DMS79 (cell line): ENCODE measurements at places on chromosomes 1 and 21.

DNA sequence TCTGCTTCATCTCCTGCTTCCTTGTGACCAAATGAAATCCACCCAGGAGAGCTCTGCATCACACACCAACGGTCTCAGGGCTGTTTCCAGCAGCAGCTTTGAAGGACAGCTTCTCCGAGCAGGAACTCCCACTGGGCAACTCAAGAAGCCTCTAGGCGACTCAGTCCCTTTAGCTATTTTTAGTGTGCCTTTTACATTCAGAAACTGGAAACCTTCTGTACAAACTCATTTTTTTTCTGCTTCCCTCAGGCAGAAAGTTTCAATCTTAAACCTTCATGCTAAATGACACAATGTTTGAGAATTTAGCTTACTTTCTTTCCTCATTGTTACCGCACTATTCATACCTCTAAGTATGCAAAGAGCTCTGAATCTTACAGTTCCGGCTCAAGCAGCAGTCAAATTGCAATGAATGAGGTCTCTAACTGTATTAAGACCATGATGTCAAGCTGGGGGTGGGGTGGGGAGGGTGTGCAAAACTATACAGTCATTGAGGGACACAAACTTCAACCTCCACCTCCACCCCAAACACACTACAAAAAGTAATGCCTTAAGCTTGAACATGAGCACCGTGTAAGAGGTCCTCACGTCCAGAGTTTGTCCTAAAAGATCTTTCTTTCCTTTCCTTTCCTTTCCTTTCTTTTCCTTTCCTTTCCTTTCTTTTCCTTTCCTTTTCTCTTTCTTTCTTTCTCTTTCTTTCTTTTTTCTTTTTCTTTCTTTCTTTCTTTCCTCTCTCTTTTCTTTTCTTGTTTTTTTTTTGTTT is 16.4 kb upstream of the TARBP1 start:
- DNase-seq, result no peak

DNA sequence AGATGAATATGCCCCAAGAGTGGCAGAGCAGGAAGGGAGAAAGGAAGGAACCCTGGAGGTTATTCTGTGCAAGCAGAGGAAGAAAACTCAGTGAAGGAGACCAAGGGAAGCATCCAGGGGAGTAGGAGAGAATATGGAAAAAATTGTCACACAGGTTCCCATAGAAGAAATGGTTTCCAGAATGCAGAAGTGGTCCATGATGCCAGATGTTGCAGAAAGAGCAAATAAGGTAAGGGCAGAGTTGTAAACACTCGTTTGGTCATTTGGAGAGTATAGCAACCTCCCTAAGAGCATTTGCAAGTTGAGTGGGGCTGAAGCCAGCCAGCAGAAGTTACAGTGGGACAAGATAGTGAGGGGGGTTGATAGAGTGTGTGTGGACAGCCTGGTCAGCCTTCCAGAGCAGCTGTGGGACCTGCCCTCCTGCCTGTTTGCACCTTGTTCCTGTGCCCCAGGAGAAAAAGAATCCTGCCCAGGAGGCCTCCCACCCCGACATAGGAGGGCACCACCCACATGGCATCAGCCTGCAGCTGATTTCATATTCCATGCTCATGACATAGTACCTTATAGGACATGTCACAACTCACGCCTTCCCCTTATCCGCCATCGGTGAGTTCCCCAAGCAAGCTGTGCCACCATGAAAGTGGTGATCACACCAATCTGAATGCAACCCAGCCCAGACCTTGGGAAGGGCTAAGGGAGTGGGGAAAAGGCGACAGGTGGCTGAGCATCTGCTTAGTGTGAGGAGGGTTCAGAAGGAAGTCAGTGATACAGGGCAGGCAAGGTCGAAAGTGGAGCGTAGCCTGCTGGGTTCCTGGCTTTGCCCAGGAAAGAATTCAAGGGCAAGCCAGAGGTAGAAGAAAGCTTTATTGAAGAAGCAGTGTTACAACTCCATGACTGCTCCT is 8.2 kb upstream of the NEK2 start:
- no peak for DNase-seq

GRCh38 chr1:178684111-178684510 is 40.9 kb upstream of the RALGPS2 start:
- no peak for DNase-seq

DNA sequence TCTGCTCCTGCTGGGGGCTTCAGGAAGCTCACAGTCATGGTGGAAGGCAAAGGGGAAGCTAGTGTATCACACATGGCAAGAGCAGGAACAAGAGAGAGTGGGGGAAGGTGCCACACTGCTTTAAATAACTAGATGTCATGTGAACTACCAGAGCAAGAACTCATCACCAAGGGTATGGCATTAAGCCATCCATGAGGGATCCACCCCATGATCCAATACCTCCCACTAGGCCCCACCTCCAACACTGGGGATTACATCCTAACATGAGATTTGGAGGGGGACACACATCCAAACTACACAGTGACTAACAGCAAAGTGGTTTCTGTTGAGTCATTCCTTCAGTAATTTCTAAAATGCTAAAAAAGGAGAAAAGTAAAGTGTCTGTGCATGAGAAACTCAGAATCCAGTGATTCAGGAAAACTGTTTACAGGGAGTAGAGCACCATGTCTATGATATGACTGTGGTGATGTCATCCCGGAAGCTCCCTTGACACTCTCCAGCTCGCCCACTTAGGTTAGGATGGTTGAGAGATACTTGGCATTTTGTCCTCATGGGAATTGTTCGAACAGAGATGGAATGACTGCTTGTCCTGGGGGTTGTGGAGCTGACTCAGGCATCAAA is 50.3 kb downstream of the CHD1L start:
- no peak for DNase-seq
